ENCODE measurements at places on chromosomes 2 and 18.

DNA sequence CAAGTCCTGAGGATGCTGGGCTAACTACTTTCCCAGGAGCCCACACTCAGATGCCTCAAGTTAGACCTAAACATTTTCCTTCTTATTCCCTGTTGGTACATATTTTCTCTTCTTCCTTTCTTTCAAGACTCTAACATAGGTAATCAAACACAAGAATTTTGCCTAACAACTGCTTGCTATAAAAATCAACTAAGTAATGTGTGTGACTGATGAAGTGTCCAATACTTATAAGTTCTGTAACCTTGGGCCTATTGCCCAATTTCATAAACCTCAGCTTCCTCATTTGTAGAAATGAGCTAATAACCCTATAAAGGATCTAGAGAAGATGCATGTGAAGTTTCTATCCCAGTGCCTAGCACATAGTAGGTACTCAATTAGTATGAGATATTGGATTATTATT, 31.6 kb upstream of the PIK3C3 start:
- no peak for DNase-seq

DNA sequence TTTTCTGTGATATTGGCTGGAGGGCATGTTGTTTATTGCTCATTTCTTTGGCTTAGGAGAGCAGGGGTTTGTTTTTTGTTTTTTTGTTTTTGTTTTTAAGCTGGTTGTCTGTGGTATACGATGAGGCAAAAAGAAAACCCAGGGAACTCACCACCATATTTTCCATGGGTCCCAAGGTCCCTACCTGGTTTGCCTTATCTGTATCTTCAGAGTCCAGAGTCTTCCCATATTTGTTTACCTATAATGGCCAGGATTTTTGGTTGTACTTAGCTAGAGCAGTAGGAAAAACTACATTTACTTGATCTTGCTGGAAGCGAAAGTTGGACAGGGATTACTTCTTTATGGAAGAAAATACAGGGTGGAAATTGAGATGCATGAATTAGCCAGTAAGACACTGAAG, 9.5 kb downstream of the LCLAT1 start:
- DNase-seq, result no peak

DNA sequence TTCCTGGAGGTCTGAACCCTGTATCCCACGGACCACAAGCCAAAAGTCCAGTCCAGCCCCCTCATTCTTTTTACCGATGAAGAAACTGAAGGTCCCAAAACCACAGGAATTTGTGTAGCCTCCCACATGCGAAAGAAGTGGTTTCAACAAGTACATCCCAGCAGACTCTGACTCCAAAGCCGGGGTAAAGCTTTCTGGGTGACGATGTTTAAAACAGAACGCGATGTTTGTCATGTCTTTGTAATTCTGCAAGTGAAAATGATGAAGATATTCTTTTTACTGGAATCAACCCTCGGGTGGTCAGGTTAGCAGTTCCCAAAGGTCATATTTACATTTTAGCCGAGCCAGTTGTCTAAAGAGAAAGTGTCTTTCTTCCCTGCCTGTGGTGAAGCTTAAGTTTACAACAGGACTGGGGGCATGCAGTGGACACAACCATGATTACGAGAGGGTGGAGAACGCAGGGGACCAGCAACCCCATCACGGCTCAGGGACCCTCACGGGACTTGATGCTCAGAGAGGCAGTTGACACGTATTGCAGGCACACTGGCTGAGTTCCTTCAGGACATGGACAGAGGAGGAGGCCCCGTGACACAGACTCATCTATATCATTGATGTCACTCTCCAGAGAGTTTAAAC, 17.8 kb upstream of the TMEM131 start:
- DNase-seq, result no peak

GRCh38 chr2:230942920-230943896, 18.2 kb upstream of the GPR55 start:
- DNase-seq, result peak; percentile 35

DNA sequence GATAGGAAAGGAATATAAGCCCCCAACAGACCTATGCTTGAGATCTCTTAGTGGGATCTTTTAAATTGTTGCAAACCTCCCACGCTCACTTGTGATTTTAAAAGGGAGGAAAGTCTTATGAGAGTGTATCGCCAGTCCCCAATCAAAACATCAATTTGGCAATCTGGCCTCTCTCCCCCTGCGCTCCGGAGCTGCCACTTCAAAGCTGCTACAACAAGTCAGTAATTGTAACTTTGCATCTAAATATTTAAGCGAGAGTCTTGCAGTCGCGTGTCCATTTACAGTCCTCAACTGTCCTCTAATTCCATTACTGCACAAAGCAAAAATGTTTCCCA, 8.4 kb downstream of the PAX3 start:
- no peak for DNase-seq

GRCh38 chr2:98736464-98736889, 5.5 kb upstream of the MGAT4A start:
- DNase-seq, result no peak

GRCh38 chr18:39638224-39638623, 2072.6 kb upstream of the CELF4 start:
- no peak for DNase-seq

GRCh38 chr2:233423552-233423860, 69.2 kb downstream of the DGKD start:
- no peak for DNase-seq

GRCh38 chr18:43271593-43272432, 5.5 kb downstream of the SYT4 start:
- peak; percentile 42 for DNase-seq

- no peak for DNase-seq
These were observed 13.5 kb downstream of the DPP4 start for GRCh38 chr2:162060532-162060931.

DNA sequence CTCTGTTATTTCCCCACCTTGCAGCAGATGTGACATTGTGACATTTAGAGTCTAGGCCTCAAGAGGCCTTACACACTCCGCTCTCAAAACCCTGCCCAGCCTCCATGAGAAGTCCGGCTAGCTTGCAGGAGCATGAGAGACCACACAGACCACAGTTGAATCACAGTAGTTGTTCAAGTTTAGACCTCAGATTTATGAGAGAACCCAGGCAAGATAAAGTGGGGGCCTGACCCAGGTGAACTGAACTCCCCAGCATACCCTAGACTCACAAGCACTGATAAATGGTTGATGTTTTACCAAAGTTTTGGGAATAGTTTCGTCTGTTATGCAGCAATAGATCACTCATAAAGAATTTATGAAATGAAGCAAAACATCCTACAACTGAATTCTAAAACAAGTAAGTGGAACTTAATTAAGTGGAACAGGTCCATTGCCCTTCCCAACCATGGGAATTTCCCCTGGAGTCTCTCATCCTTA, 4.7 kb upstream of the STAT1 start:
- no peak for DNase-seq

DNA sequence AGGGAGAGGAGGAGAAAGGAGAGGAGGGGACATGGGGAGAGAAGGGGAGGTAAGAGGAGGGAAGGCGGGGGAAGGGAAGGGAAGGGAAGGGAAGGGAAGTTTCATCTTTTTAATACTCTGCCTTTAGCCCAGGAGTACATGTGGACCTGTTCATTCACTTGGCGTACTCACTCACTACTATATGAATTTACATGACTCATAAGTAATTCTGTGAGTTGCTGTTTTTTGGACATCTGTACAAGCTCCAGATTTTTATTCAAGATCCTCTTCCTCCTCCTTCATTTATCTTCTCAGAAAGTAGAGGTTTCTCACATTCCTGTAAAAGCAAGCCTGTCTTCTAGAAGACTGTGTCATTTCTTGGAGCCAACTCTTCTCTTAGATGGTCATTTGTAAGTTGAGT, 84.6 kb downstream of the RDH14 start:
- no peak for DNase-seq

DNA sequence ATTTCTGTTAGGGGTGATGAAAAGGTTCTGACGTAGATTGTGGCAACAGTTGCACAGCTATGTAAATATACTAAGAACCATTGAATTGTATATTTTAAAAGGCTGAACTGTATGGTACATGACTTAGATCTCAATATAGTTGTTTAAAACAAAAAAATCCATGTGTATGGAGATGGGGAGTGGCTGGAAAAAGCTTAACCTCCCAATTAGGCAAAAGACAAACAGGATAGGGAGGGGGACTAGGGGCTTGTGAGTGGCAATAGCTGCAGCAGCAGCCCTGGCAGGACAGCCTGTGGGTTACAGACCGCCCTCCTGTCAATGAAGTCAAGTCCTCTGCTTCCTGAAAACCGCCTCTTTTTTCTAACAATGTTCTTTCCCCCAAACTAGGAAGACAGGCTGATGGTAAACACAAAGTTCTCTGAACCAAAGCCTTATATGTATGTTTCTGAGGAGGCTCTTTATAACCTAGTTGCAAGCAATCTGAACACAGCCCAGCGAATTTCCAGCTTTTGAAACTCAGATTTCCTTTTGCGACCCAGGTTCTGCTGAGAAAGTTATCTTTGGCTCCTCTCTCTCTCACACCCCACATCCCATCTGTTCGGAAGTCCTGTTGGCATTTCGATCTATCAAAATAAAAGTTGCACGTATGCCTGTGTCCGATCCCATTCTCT, 10.3 kb downstream of the ATP8B1 start:
- DNase-seq, result no peak

DNA sequence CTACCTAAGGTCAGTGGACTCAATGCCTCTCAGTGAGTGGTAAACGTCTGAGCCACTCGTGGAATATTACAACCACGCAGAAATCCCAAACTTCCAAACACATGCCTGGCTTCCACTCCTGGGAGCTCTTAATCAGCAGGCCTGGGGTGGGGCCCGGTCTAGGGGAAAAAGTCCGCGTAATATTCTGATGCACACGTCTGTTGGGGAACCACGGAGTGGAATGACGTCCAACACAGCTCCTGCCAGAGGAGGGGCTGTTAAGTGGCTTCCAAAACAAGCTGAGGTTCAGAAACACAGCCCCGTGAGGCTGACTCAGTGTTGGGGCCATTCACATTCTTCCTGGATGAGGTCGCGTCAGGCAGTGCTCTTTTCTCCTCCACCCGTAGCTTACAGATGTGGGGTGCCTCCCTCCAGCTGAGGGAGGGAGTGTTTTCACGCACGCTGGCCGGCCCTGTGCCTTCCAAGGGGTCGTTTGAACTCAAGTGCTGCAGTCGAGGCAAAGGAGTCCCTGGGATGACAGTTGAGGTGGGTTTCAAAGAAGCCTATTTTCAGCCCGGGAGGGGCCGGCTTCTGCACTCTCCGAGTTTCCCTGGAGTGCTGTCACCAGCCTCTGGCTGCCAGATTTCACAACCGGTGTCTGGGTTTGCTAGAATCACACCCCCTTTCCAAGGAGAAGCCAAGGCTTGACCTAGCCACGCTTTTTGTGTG, 73.1 kb downstream of the ACKR3 start:
- DNase-seq, result no peak

GRCh38 chr2:113248997-113249770, 29.5 kb downstream of the PAX8 start:
- DNase-seq, result peak; percentile 60

DNA sequence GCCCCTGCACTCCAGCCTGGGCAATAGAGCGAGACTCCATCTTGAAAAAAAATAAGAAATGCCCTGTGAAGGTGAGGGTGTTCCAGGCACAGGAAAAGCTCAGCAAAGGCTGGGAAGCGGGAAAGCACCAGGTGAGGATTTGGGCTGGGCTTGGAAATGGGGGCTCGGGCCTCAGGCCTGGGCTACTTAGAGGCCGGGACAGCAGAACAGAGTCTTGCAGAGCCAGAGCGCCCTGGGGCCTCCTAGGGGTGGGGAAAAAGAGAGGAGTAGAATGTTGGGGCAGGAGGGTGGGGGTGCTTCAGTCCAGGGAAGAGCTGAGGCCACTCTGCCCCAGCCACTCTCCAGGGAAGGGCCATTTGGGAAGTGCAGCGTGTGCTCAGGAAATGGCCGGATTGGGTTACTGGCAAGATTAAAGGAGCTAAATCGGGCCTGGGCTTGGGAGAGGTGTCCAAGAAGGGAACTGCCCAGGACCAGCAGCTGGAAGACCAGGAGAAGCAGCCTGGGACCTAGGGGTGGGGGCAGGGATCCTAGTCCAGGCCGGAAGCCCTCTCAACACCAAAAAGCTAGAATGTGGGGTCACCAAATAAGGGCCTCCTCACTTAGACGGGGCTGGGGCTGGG, 13.8 kb upstream of the DES start:
- DNase-seq, result no peak

DNA sequence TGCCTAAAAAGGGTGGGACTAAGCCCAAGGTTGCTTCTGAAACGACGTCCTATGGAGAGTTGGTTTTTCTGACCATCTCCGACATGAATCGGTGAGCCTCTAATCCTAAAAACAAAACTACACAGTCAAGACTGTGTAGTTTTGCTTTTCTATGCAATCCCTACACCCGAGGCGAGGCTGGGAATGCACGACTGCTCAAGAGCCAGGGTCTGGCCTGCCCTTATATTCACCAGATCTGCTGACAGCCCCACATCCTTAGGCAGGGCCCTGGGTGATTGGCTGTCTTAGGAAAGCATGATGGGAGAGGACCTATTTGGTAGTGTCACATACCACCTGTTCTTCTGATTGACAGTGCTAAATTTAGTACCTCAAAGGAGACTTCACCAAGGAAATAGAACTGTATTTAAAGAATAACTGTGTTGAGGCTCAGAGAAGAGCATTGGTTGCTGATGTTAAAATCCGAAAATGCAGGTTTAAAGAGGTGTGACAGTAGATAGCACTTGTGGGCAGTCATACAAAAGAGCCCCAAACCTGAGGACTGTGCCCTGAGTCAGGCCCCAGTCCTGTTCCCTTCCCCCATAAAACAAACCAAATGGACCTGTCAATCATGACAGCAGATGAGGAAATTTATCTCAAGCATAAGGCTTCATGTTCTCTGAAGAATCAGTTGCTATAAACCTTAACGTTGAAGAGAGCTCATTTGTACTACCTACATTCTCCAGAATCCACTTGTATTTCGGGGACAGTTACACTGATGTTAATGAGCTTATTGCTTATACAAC, at the start of gene TTN:
TSS of gene TTN (minus strand) at position 197 of the 782 bp plus-strand sequence. CDS start 2,781 bp downstream, outside the sequence.
- no peak for DNase-seq

DNA sequence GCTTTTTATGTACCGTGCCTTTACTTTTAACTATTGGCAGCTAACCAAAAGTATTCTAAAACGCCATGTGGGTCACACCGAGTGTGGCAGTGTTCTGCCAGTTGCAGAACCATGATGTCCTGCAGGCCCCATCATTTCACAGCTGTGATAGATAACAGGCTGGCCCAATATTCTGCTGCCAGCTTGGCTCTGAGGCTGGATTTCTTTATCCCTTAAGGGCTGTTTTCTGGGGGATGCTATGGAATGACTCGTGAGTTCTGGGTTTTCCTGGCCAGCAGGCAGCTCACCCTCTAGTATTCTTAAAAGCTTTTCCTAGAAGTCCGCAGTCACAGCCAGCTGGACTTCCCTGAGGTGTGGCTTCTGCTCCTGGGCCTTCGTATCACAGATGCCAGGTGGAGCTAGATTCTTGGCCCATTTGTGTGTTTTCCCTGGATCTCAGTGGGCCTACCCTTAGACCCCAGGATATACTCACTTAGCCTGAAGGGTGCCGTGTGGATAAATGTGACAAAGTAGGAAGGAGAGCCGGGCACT, 41.0 kb downstream of the FHOD3 start:
- DNase-seq, result no peak

Data from midbrain (tissue), 1 donor.